ENCODE measurements at places on chromosomes 12 and 14.

- peak; percentile 47 for DNase-seq
Observed at GRCh38 chr12:53651737-53652136, 24.1 kb downstream of the ATP5MC2 start.

- DNase-seq, result no peak
Observed at GRCh38 chr14:25896777-25897176, 701.1 kb downstream of the NOVA1 start.

GRCh38 chr14:82528016-82528415, 994.4 kb upstream of the SEL1L start:
- DNase-seq, result no peak

- peak; percentile 32 for DNase-seq
Observed at GRCh38 chr12:124620606-124621295, 53.3 kb upstream of the NCOR2 start.

- DNase-seq, result no peak
Observed at GRCh38 chr12:19937161-19937560, 431.2 kb upstream of the PDE3A start.

DNA sequence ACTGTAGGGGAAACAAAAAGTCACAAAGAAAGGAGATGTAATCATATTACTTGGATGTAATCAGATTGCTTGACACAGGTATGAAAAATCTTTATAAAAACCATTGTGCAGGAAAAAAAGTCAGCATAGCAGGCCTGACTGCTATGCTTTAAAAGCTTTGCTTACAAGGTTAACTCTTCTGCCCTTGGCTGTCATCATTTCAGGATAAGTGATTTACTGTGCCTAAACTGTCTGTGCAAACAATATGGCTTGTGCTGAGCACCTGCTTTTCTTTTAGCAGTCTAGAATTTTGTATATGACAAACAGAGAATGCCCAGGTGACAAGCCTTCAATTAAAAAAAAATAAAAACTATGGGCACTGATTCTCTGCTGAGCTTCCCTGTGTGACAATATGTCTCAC, 63.8 kb upstream of the PLEKHG7 start:
- DNase-seq, result no peak

GRCh38 chr12:120628919-120629318, 11.5 kb upstream of the CABP1 start:
- DNase-seq, result no peak

DNA sequence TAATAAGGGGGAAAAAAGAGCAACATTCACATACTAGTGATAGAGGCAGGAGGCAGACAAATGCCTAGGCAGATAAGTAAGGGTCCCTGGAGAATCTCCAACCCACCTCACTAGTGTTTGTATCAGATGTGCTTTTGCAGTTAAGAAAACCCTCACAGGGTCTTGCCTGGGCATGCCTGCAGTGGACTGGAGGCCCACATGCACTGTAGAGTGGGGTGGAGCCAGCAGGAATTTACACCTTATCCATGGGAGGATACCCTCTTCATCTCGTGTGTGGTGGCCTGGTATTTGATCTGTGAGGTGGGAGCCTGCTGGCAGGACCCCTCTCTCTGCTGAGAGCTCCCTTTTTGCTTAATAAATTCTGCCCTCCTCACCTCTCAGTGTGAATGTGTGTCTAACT, 238.0 kb upstream of the SLC16A7 start:
- no peak for DNase-seq

- DNase-seq, result peak; percentile 89
Observed at GRCh38 chr14:83164016-83164415, 1630.4 kb upstream of the SEL1L start.

DNA sequence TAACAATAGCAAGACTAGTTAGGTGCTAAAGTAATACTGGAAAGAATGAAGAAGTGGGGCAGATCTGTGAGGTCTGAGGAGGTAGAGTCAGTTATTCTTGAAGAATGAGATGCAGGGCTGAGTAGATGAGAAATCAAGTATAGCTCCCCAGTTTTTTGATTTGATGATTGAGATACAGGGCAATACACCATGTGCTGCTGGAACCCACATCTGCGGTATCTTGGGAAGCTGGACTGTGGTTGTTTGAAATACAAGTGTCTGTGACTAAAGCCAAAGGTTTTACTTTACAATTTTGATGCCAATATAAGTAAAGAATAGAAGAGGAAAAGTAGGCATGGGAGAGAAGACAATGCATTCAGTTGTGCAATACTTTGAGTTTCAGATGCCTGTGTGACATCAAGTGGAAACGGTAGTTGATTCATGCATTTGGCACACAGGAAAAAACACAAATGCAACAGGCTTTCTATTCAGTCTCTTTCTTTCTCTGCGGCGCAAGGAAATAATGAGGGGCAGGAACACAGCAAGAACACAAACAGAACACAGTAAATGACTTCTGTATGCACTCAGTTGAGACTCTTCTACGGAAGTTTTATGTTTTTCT, 190.2 kb upstream of the SLC38A2 start:
- DNase-seq, result peak; percentile 83

DNA sequence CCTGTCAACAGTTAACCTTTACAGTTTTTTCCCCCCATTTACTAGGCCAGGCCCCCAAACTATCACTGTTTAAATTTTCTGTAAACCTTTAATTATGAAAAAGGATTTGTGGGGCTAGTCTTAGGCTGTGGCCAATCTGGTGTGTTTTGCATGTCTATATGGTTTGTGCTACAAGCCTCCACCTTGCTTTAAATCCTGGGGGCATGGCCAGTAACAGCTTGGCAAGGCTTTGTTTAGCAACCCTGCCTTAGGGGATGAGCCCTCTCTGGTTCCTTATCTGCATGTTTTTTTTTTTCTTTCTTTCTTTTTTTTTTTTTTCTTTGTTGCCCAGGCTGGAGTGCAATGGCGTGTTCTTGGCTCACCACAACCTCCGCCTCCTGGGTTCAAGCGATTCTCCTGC, 102.7 kb downstream of the KCNMB4 start:
- no peak for DNase-seq

- DNase-seq, result no peak
Observed at GRCh38 chr14:81326451-81326850, 73.7 kb downstream of the STON2 start.

GRCh38 chr12:89799316-89799715, 90.7 kb upstream of the ATP2B1 start:
- DNase-seq, result no peak

- DNase-seq, result no peak
Observed at GRCh38 chr12:6630736-6631135, 5.0 kb downstream of the LPAR5 start.

DNA sequence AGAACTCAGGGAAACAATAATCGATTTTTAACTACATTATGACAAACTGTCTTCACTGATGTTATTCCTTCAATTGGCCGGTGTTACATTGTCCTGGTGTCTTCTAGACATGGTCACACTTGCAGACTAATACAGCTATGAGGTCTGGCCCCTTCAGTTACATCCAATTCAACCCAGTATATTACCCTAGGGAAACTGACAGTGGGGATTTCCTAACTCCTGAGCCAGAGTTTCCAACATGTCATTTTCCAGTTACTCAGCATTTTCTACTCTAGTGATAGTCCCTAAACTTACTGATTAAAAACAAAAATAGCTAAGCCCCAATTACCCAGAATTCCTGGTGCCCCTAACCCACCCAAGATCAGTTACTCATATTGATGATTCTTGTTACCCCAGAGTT, 21.1 kb downstream of the IFNG start:
- no peak for DNase-seq

DNA sequence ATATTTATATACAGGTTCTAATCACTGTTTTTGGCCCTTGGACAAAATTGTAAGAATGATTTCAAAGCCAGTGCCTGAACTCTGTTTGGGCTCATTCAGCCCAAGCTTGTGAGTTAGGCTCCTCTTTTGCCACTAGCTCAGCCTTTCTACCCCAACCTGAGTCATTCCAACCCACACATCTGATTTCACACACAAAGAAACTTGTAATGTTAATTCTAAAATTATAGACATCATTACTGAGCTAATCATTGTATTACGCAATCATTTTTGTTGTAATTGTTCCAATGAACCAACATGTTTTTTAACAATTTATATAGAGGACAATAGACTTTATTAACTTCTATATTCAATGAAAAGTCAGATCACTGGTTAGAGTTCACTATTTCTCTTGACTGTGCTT, 441.1 kb downstream of the ETNK1 start:
- no peak for DNase-seq

DNA sequence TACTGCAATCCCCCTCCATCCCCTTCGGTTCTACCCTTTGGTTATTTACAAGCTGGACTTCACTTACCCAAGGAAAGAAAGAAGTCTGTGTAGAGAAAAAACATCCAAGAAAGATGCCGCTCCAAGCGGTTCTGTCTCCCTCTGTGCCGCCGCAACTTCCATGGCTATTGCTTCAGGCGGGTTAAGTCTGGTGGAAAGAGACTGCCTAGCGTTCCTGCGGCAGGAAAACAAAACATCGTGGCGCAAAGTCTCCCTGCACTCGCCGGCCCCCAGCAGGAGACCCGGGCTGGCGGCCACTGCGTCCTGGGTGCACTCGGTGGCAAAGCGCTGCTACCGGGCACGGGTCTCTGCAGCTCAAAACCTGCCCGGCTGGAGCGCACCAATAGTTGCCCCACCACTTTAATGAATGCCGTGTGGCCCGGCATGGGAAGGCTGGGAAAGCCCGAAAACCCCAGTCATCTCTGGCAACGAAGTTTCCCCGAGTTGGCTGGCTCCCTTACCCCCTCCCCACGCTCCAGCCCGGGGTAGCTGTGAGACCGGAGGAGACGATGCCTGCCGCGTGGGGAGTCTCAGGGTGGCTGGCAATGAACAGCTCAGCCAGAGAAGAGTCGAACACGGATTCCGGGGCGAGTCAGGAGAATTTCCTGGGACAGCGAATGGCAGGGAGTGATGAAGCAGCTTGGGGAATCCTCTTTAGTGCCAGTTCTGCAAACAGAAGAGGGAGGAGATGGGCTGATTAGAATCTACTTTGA, 3.5 kb upstream of the KCNK10 start:
- peak; percentile 9 for DNase-seq

DNA sequence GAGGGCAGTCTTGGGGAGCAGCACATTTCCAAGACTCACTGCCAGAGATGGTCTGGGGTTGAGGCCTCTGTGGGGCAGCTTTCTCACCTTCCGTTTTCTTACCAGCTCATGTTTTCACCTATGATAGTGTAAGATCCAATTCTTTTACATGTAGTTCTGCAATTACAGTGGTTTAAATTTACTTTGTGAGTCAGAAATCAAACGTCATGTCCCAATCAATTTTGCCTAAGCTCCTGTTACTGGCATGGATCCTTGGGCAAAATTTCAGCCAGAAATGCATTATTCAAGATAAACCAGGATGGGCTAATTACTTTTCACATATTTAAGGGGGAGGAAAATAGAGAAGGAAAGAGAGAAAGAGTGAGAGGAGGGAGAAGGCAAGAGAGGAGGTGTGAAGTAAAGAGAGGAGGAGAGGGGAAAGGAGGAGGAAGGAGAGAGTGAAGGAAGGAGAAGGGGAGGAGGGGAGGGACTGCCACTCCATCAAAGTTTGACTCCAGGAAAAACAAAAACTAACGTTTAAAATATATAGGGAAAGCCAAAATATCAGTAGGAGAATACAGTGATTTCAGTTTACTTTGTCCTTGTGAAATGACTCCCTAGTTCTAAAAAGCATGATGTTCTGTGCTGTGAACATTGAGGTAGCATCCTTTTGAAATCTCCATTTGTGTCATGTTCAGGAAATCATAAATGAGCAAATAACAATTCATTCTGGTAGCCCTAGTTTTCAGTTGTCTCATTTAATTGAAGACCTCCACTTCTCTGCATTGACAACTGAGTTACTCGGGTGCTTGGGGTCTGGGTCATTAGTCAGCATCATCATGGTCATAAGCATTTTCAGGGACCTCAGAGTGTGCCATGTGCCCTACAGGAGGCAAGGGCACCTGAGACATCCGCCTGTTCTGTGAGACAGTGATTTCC, 3.0 kb downstream of the BMAL2 start:
- no peak for DNase-seq

DNA sequence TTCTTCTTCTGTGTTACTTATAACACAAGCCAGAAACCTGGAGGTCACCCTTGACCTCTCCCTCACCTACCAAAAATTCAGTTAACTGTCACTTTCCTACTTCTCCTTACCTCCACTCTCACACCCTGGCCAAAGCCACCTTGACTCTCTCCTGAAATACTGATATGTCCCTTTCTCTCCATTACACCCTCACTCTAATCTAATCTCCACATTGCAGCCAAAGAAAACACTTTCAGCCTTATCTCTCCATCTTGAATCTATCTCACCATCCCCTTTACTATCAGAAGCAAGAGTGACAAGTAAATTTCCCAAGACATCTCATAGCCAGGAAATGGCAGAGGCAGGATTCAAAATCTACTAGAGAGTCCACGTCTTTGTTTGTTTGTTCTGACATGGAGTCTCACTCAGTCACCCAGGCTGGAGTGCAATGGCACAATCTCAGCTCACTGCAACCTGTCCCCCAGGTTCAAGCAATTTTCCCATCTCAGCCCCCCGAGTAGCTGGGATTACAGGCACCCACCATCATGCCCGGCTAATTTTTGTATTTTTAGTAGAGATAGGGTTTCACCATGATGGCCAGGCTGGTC, 28.0 kb upstream of the USP15 start:
- no peak for DNase-seq

DNA sequence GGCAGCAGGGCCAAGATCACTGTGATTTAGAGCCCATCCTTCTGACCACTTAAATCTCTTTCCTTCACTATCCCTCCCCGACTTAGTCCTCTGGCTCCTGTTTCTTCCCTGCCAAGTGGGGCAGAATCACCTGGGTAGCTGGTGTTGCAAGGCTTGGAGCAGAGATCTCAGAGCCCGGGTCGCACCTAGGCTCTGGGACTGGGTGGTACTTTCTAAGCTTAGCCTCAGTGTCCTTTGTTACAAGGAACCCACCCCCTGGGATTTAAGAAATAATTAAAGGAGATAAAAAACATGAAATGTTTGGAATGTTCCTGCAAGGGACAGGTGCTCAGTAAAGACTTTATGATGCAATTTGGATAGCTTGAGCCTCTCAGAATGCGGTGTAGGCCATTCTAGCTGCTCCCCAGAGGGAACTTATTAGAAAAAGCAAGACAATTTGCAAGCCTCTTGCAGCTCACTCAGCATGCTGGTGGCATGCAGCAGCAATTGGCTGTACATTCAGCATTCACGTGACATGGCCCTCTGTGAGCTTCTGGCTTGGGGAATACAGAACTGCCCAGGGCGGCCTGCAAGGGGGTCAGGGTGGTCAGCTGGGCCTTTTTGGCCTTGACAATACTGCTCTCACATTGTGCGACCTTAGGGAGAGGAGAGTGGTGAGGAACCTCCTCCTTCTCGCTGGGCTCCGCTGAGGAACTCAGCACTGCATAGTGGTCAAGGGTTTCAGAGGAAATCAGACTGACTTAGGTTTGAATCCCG, 16.8 kb downstream of the C14orf132 start:
- DNase-seq, result no peak

- peak; percentile 69 for DNase-seq
Observed at GRCh38 chr12:101773650-101774162, 34.4 kb upstream of the SYCP3 start.

DNA sequence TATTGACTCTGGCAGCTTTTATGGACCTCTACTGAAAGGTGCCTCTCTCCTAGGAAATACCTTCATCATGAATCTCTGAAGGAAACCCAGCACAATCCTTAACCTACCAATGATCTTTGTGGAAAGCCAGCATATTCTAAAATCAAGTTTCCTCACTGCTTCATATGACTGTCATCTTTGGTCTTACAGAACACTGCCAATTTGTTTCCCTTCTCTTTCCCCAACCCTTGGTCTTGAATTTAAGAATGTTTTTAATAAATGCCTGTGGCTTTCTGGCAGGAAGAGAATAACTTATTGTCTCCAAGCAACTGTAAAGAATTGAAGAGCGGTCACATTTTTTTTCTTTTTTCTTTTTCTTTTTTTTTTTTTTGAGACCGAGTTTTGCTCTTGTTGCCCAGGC, 427.6 kb downstream of the IPO8 start:
- DNase-seq, result peak; percentile 86

- no peak for DNase-seq
Observed at GRCh38 chr12:47312808-47313426, 233.2 kb upstream of the AMIGO2 start.

GRCh38 chr14:104094709-104095425, 9.4 kb downstream of the ASPG start:
- DNase-seq, result peak; percentile 26

Data from fibroblast of skin of scalp (primary cell).